ENCODE measurements at places on chromosomes 12 and 14.

- peak; percentile 37 for DNase-seq
Measured at GRCh38 chr12:12645485-12645884, 33.8 kb downstream of the CREBL2 start.

DNA sequence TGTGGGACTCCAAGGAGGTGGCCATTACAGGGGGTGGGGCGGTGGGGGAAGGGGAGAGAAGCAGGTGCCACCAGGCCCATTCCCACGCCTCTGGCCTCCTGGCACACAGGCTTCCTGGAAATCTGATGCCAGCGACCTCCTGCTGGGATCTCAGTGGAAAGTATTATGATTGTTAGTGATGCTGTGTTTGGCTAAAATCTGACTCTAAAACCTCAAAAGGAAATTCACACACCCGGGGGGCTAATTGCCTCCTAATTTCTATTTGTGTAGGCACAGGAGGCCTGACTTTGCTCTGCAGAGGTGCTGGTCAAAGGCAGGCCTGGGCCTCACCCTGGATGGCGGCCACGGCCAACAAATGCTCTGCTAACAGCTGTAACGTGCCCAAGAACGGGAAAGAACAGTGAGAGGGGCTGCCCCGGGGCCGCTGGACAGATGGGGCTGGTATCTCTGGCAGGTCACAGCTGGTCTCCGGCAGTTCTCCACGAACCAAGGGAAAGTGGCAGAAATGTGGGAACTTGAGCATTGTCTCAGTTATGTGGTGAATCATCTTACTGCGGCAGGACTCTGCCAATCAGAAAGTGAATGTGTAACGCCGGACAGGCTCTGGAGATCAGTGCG is 14.3 kb downstream of the FAM181A start:
- DNase-seq = no peak

DNA sequence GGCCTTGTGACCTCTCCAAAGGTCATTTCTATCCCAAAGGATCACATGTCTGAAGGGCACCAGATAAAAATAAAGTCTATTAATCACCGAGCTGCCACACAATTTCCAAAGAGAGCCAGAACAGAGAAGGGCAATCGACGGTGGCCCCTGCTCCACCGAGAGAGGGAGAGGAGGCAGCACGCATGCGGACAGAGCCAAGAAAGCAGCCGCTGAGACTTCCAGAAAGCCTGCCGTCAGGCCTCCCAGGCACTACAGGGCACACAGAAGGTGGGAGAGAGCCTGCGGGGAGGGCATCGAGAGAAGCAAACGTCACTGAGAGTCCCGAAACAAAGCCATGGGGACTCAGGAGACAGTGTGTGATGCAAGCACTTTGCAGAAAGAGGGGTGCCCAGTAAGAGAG is 182.0 kb downstream of the DPF3 start:
- no peak for DNase-seq

GRCh38 chr14:95818581-95818980 is 58.1 kb upstream of the TUNAR start:
- no peak for DNase-seq

GRCh38 chr12:92729773-92730305 is 27.1 kb downstream of the PLEKHG7 start:
- peak; percentile 66 for DNase-seq

GRCh38 chr14:99481745-99482099 is 513 bp downstream of the CCNK start:
- peak; percentile 61 for DNase-seq

DNA sequence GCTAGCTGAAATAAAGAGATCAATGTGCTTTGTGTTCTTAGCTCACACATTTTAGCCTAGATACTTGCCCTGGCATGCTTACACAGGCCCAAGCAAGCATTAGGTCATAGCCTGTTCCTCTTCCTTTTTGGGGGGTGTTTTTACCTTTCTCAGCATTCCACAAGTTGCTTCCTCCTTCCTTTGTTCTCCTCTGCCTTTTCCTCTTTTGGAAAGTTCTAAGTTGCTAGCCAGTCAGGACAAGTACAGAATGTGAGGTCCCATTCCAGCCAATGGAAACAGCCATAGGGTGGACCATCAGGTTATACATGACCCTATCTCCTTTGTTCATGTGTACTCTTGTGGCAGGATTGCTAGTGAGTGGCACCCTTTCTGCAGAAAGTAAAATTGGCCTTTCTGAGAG is 154.9 kb downstream of the RASSF9 start:
- DNase-seq = no peak

- DNase-seq = no peak
Measured at GRCh38 chr14:34646570-34647255, 16.8 kb upstream of the SNX6 start.

GRCh38 chr12:62737615-62738014 is 197.3 kb downstream of the PPM1H start:
- DNase-seq = no peak

DNA sequence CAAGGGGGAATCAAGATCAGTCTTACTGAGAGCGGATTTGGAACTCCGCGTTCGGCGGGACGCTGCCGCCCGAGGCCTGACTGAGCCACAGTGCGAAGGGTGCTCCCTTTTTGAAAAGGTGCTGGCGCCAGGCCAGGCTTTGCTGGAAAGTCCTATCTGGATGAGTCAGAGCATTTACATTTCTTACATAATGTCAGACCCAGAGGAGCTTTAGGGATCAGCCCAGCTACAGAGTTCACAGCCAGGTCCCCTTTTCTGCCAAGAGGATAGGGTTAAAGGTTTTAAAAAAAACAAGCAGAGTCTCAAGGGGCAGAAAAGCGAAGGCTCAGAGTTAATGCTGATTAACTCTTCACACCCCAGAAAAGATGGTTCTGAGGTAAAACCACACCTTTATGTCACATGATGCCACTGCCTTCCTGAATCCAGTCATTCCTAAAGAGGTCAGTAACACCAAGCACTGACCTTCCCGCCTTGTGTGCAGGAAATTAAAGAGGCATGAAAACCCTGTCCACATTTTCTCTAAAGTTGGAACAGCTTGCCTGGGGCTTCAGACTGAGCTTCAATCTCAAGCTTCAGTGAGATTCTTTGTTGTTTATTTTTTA is 11.7 kb upstream of the FBXL14 start:
- peak; percentile 93 for DNase-seq

DNA sequence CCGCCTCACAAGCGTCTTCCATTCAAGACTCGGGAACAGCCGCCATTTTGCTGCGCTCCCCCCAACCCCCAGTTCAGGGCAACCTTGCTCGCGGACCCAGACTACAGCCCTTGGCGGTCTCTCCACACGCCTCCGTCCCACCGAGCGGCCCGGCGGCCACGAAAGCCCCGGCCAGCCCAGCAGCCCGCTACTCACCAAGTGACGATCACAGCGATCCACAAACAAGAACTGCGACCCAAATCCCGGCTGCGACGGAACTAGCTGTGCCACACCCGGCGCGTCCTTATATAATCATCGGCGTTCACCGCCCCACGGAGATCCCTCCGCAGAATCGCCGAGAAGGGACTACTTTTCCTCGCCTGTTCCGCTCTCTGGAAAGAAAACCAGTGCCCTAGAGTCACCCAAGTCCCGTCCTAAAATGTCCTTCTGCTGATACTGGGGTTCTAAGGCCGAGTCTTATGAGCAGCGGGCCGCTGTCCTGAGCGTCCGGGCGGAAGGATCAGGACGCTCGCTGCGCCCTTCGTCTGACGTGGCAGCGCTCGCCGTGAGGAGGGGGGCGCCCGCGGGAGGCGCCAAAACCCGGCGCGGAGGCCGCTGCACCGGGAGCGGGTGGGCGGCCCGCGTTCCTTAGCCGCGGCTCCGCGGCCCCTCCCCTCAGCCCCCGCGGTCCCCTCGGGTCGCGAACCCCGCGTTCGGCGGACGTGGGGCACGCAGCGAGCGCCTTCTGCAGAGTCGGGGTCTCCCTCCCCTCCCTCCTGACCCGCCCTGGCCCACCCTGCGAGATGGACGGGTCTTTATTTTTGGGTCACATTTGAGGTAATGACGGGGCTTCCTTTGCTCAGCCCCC is at the start of gene UBC:
UBC (minus strand) TSS at position 259 of the 847 bp plus-strand sequence. CDS start 879 bp downstream, outside the sequence.
- DNase-seq = peak; percentile 93

- DNase-seq = no peak
Measured at GRCh38 chr12:73465106-73465505, 1072.5 kb upstream of the ATXN7L3B start.

DNA sequence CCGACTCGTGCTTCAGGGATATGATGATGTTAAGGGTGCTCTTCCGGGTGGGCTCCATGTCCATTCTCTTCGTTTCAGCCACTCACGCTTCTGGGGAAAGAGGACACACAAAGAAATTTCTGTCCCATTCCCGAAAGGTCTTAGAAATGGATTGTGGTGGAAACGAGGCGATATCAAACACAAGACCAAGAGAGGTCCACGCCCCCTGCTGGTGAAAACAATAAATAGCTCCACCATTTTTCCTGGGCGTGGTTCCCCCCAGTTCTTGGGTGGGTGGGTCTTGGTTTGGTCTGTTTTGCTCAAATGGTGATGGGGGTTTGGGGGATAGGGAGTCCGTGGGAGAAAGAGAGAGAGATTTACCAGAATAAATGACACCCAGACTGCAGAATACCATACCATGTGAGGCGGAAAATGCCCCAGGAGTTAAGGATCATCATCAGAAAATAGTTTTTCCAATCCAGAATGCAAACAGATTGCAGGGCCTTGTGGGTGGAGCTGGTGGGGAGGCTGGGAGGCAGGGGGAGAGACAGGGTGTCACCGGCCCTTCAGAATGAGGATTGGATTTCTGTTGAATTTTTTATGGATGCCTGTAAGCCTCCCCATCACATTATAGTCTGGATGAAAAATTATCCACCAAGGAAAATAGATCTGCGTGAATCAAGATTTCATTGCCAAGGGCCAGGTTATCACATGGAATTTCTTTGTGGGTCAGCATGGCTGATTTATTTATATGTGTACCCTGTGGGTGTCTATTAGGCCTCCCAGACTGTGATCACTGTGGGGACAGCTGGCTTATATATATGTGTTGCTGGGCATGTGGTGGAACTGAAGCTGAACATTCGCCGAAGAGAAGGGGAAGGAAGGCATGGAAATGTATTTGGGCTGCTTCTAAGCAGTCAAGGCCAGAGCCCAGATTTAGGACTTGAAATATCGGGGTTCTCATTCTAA is 55.8 kb downstream of the SRRM4 start:
- peak; percentile 57 for DNase-seq
